ENCODE measurements at places on chromosomes 13 and 19.
A peak's percentile ranks its signal among the peaks of the same experiment; 100 is the strongest.

GRCh38 chr19:1231729-1232637 is 5.8 kb downstream of the CBARP start:
- no peak for DNase-seq

DNA sequence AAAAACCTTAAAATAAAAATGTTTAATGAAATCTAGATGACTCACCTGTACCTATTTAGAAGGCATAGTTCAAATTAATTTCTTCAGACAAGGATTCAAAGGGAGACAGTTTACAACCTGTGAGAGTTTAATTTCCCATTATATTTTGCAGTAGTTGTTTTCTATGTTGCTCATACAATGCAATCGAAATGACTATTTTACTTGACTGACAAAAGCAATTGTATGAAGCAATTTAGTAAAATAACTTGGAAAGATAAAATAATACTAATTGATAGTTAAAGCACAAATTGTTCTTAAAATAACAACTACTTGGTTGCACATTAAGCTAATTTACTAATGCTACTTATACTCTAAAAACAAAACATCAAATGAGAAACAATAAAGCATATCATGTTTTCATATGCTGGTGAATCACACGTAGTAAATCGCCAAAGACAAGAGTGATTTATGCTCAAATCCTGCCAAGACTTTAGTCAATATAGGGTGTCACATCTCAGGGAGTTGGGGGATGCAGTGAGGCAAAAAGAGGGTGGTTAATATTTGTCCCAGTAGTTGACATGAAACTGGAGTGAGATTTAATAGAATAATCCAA is 6.4 kb downstream of the DACH1 start:
- DNase-seq: no peak

- DNase-seq: no peak
These were observed 29.5 kb upstream of the NFIC start for GRCh38 chr19:3336680-3337523.

DNA sequence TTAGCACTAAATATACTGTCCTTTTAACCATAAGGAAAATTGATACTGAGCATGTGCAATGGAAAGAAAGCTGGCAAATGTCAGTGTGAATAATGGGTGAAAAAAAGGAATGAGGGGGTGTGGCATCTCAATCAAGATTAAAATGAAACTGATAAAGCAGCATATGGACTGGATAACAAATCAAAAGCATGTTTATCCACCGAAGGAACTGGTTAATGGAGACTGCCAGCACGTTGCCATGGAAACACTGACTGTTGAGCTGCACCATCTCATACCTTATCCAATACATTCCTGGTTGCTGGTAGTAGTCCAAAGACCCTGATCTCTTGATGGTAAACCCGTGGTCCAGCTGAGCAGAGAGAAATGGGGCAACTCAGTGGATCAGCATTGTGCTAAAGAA is 311.4 kb upstream of the MAB21L1 start:
- DNase-seq: no peak

- DNase-seq: no peak
These were observed 11.5 kb upstream of the OXGR1 start for GRCh38 chr13:97005625-97006262.

- no peak for DNase-seq
These were observed 13.8 kb downstream of the HRC start for GRCh38 chr19:49141352-49141751.

- no peak for DNase-seq
These were observed 21.2 kb upstream of the TOMM40 start for GRCh38 chr19:44869733-44870470.

DNA sequence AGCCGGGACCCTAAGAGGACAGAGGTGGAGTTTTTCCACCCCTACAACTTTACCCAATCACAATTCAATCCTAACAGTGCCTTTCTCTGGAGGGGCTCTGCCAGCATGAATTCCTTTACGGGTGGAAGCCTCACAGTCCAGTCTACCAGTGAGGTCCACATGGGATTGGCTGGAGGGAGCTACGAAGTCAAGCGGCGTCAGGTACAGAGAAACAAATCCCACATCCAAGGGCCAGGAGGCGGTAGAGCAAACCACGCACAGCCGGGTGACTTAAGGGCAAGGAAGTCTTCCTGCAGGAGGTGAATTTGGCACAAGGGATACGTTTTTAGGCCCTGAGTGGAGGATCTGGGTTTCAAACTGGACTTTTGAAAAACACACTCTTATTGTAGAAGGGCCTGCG is 199.6 kb downstream of the UQCRFS1 start:
- no peak for DNase-seq

GRCh38 chr19:48510421-48511268 is 990 bp downstream of the LMTK3 start:
- peak; percentile 81 for DNase-seq

DNA sequence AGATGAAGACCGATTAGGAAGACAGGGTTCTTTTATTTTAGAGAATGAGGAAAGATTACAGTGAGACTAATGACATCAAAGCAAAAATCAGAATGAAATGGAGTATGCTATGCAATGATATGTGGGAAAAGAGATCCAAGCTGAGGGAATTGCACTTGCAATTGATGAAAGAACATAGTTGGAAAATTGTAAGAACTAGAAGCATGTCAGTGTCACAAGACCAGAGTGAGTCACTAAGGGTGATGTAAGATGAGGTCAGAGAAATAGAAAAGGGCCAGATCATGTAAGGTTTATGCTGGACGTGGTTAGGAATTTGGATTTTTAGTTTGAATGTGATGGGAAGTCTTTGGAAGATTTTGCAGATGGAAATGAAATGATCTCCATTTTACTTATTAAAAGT is 1937.3 kb downstream of the OLFM4 start:
- DNase-seq: no peak

DNA sequence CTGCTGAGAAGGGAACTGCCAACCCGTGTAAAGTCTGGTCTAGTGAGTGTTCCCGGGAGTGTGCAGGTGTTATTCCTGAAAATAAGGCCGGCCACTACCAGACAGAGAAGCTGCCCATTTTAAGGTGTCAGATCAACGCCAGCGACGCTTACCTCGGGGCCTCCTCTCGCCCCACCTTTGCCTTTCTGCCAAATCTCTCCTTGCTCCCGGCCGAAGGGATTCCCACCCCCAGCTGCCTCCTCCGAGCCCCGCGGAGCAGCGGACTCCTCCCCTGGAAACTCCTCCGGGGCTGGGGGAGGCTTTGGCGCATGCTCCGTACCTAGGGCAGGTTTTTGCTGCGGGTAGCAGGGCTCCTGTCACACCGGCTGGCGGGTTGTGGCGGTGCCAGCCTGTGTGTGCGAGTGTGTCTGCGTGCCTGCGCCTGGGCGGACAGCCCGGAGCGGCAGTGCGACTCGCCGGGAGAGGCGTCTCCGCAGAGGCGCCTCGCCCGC is at the start of gene HS6ST3:
Gene HS6ST3, plus strand, starts transcription at position 359 of the 491 bp plus-strand sequence.
- no peak for DNase-seq

- DNase-seq: no peak
These were observed 74.7 kb upstream of the TEX29 start for GRCh38 chr13:111245576-111246384.

- peak; percentile 69 for DNase-seq
These were observed 37.3 kb downstream of the RNF6 start for GRCh38 chr13:26184791-26185250.

DNA sequence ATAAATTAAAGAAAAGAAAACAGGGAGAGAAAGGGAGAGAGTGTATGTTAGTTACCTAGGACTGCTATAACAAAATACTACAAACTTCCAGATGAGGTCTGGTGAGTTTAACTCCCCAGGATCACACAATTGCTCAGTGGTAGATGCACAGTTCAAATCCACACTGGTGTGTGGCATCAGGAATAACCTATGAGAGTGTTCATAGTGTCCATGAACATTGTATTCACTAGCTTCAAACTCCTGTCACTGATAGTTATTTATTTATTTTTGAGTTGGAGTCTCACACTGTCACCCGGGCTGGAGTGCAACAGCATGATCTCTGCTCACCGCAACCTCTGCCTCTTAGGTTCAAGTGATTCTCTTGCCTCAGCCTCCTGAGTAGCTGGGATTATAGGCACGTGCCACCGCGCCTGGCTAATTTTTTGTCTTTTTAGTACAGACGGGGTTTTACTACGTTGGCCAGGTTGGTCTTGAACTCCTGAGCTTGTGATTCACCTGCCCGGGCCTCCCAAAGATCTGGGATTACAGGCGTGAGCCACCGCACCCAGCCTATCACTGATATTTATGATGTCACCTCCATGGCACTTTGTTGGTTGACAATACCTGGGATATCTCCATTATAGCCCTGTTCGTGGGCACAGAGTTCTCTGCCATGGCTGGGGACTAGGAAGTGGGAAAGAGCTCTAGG is at the start of gene NFILZ:
Gene NFILZ, plus strand, starts transcription at position 638 of the 688 bp plus-strand sequence. CDS start 46,133 bp downstream, outside the sequence.
- DNase-seq: no peak

DNA sequence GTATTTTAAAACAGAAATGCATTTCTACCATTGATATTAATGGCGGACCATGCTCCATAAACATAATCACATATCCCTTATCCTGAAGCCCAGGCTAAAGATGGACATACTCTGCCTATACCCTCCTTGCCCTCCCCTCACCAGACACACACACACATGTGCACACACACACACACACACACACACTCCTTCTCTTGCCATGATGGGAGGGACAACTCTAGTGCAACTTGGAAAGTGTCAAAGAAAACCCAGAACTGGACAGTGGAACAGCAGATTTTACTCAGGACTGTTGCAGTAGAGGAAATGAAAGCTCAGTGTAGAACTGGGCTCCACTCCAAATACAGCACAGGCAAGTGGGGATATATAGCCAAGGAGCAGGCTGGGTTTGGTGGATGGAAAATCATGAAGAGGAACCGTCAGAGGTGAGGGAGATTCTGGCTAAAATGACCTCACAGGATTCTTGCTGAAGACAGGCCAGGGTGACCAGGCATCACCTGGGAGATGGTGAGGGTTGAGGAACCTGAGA is 40.8 kb downstream of the TNFRSF19 start:
- DNase-seq: no peak

GRCh38 chr13:40129467-40129866 is 474.0 kb downstream of the COG6 start:
- DNase-seq: no peak

DNA sequence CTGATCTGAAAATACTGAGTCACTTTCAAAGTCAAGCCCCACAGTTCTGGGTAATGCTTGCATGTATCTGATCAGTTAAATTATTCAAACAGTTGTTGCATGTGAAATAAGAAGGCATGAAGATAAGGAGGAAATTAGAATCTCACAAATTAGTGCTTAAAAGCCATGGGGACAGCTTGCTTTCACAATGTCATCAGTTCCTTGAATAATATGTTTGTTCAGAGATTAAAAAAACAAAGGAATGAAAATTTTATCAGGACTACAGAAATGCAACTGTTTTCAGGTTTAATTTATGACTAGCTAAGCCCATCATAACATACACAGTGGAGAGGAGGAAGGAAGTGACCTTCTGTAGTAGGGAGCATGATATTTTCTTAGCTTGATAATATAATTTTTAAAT is 150.1 kb downstream of the OXGR1 start:
- no peak for DNase-seq

DNA sequence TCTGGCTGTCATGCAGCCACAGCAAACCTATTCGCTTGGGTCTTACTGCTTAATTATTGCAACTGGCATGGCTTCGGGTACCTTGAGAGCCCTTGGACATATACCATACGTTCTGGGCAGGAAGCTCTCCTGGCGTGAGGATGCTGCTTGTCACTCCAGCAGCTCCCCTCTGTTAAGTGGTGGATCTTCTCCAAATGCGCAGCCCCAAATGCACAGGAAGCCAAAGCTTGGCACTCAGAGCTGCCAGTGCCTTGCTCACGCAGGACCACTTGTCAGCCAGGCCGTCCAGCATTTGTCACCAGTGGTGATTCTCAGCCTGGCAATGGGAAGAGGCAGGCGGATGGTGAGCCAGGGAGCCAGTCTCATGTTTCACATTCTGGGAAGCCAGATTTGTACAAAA is 158.6 kb downstream of the KATNAL1 start:
- no peak for DNase-seq

- DNase-seq: no peak
These were observed 353.0 kb downstream of the KCTD12 start for GRCh38 chr13:76533251-76533650.

DNA sequence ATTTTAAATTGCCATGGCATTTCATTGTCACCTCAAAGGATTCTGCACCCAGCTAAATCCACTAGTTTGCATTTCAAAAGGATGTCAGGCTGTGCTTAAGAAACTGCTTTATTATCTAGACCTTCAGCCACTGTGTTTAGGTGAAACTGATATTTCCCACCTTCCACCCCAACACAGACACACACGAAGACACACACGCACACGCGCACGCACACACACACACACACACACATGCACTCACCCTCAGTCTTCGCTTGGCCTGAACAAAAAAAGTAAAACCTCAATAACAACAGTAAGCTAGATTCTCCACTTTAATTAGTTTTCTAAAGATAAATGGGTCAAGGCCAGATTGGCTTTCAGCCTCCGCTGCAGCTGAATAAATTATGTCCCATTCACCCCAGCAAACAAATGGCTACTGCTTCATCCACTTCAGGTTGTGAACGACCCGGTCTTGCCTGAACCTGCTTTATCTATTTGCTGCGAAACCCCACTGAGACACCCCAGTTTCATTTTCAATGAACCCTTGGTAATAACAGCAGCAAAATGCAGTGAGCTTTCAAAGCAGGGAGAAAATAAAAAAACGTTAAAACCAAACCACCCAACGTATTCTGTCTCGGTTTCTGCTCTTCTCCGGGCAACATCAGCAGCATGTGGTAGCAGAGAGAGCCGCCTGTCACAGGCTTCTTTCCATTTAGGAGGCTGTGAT is 166.8 kb downstream of the DCT start:
- DNase-seq: no peak

GRCh38 chr19:46959894-46960556 is 59.6 kb upstream of the NPAS1 start:
- no peak for DNase-seq

DNA sequence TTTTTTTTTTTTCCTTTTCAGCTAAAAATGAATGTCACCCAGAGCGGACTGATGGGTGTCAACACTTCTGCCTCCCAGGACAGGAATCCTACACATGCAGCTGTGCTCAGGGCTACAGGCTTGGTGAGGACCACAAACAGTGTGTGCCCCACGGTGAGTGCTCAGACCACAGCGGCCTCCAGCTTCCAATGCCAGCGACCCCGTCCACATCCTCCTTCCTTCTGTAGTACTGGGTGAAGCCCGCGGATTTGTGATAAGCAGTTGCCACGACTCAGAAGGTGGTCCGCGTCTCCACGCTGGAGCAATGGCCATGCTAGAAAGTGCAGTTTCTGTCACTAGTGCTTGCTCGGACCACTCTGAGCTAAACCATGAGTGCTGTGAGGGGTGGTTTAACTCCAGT is 6.0 kb downstream of the PROZ start:
- DNase-seq: no peak

GRCh38 chr13:83666141-83666540 is 216.1 kb downstream of the SLITRK1 start:
- DNase-seq: no peak
